ENCODE measurements at places on chromosomes 12 and 14. TPM values are rescaled to one million over a fixed set of nuclear protein-coding genes. Genes with fewer than 3 reads are reported as not detected.
A peak's percentile ranks its signal among the peaks of the same experiment; 100 is the strongest.

The NEUROD4 gene
- not detected for total RNA-seq

DNA sequence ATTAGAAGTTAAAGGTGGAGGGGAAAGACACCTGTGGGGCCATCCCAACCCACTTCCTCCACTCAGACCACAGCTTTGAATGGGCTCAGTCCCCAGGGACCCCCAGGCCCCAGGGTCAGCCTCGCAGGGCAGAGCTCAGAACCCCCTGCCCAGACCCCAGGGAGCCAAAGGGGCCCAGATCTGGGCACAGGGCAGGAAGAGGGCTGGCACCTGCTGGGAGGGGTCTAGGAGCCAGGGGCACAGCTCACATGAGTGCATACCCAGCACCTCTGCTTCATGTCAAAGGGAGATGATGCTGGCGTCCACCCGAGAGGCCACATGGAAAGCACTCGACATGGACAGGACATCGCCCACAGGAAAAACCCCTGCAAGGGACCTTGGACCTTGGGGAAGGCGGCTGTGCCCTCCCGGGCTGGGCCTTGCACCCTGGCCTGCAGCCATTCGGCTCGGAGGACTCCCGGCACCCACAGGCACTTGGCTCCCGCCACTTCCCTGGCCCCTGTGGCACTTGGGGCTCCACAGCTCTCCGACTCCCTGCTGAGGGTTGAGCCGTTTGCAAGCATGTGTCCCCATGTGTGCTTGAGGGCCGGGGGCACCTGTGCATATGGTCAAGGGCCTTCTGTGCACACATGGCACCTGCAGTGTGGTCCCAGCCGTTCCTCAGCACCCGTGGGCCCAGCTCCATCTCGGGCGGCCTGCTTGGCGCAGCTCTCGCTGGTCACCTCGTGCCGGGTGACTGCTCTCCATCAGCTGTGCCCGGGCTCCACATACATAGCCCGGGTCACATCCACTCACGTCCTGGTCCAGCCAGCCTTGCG lies 7.8 kb upstream of the AMN start:
- no peak for DNase-seq

The SLC7A8 gene
- 4.0 TPM for total RNA-seq

- peak; percentile 81 for DNase-seq
Observed at GRCh38 chr12:117742721-117743120, 226.1 kb downstream of the KSR2 start.

The RASSF9 gene
- 0.05 TPM for total RNA-seq

The ADCY6 gene
- total RNA-seq: 7.1 TPM

GRCh38 chr14:57136669-57137328 lies 131.9 kb downstream of the EXOC5 start:
- no peak for DNase-seq

The DCN gene
- 16.5 TPM for total RNA-seq

GRCh38 chr14:58484176-58484575 lies 56.7 kb downstream of the KIAA0586 start:
- no peak for DNase-seq

The DIO3 gene
- total RNA-seq: not detected

The LDHB gene
- total RNA-seq: 730 TPM

GRCh38 chr12:92533280-92533890 lies 169.4 kb upstream of the PLEKHG7 start:
- DNase-seq: no peak

DNA sequence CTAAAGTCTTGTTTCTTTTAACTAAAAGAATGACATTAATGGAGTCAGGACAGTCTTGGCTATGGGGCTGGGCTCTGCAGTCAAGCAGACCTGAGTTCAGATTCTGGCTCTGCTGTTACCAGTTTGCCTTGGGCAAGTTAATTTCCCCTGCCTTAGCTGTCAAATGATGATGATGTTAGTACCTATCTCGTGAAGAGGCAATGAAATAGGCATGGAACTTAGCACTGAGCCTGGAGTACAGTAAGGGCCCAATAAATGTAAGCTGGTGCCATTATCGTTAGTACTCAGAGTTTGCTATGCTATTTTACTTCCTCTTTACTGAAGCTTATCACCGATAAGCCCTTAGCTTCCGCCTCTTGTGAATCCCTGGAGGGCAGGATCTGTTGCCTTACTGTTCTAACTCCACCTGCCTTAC lies 8.5 kb downstream of the FBXW8 start:
- DNase-seq: no peak

GRCh38 chr14:34035177-34035933 lies 84.5 kb upstream of the EGLN3 start:
- DNase-seq: peak; percentile 77

The OTUB2 gene
- 0.57 TPM for total RNA-seq

- no peak for DNase-seq
Observed at GRCh38 chr12:38053113-38053512, 263.5 kb upstream of the ALG10B start.

DNA sequence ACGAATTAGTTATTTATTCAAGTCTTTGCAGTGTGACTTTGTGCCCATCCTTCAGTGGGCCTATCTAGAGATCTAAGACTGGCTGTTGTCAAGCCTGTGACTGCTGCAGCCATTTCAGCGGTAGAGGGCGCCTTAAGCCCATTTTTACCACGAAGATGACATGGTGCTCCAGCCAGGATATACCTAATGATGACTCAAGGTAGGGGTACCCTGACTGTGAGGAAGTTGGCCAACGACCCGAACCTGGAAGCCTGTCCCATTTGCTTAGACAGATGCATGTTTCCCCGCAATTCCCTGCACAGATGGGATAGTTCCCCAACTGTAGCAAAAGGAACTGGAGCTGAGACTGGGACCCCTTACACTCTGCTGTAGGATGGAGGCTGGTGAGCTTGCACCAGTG lies 41.3 kb downstream of the RAB3IP start:
- peak; percentile 11 for DNase-seq

DNA sequence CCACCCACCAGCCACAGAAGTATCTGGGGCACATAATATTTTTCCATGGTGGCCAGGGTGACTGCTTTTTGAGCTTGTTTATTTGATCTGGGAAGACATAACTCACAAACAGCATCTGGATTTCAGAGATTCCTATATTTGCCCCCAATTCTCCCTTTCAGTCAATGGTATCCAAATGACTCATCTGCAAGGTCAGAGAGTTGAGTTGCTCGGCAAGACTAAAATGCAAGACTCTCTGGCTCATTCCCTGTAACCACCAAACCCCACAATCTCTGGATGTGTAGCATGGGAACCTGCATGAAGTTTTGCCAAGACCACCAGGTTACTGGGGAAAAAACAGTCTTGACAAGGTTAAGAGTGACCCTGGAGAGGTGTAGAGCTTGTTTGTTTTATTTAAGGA lies 174.9 kb upstream of the FAR2 start:
- DNase-seq: peak; percentile 55
